ENCODE measurements at places on chromosomes 7 and 10.
A peak's percentile ranks its signal among the peaks of the same experiment; 100 is the strongest.

DNA sequence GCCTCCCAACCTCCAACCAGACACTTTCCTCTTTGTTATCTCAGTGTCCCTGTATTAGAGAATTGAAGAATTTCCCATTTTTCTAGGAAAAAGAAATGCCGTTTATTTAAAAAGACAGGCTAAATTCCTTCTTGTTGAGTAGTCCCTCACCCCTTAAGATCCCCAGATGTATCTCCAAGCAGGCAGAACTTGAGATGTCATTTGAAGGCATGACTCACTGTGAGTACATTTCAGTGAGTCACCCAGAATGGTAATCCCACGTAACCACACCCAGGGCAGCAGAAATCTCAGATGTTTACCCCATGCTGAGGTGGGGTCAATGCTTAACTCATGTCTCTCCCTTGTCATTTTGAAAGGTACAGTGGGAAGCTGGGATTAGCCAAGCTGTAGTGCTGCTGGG is 4.4 kb downstream of the ZNF655 start:
- peak; percentile 92 for DNase-seq

- DNase-seq: no peak
Measured at GRCh38 chr10:113362645-113363091, 190.2 kb upstream of the HABP2 start.

- no peak for DNase-seq
Measured at GRCh38 chr7:117435475-117436043, 8.3 kb upstream of the ASZ1 start.

DNA sequence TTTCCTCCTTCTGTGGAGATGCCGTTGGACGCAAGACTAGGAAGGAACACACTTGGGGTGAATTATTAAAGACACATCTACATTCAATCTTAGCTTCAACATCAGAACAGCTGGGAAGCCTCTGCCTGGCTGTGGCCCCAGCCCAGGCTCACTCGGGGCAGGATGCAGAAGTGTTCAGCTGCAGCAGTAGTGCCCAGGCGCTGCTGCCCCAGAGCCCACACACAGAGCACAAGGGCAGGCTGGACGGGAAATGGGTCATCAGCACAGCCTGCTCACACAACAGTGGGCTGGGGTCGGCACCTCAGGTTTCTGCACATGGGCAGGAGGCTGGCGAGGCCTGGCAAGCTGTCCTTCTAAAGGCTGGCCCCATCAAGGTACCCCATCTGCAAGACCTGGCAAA is 42.5 kb downstream of the NOD1 start:
- no peak for DNase-seq

GRCh38 chr7:97982647-97983046 is 7.3 kb downstream of the OCM2 start:
- DNase-seq: no peak

GRCh38 chr7:22066522-22066921 is 120.8 kb upstream of the CDCA7L start:
- DNase-seq: no peak

DNA sequence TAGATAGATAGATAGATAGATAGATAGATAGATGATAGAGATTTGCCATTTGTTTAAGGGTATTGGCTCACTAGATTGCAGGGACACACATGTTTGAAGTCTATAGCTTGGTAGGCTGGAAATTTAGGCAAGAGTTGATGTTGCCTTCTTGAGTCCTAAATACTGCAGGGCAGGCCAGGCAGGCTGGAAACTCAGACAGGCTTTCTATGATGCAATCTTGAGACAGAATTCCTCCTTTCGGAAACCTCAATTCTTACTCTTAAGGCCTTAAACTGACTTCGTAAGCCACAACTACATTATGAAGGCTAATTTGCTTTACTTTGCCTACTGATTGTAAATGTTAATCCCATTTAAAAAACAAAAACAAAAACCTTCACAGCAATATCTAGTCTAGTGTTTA is 322.9 kb upstream of the AKR1E2 start:
- DNase-seq: no peak

- no peak for DNase-seq
Measured at GRCh38 chr7:4786015-4786414, 10.6 kb downstream of the AP5Z1 start.

DNA sequence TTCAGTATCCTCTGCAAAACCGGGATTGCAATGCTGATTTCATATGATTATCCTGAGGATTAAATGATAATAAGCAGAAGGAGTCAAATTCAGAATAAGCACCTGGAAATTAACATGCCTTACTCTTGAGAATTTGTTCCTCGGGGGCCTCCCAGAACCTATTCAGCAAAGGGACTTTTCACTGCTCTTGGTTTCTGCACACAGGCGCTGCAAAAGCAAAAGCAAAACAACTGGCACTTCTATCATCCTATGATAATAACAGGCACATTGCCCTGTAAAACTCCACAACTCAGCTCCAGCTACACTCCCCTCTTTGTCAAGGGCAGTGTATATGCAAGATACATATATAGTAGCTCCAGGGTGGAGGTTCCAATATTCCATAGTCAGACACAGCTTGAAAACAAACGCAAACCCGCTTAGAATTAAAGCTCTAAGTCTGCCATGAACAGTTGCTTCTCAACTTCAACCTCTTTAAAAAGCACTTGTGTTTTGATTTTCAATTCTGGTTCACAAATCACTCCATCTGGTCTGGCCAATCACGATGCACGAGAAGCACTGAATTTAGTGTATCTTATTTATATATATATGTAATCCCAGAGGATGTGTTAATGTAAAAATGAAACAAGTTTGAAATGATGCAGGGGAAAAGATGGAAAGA is 119.9 kb upstream of the PTER start:
- DNase-seq: no peak

DNA sequence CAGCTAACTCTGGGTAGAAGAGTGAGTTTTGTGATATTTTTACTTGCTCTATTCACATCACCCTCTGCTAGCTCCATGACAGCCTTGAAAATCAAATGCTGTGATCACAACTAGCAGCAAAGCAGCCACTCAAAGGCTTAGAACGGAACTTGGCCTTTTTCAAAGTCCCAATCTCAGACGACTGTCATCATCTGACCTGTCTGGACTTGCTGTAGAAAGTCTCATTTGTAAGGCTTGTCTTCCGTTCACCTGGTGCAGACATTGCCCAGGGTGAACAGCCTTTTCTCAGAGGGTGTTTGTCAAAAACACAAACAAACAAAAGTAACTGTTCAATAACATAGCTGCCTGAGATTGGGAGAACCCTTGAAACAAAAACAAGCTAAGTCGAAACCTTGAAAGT is 458.9 kb upstream of the ADARB2 start:
- DNase-seq: no peak

GRCh38 chr10:114526126-114526503 is 121.8 kb upstream of the AFAP1L2 start:
- DNase-seq: no peak

GRCh38 chr10:18261063-18261610 is 120.9 kb downstream of the CACNB2 start:
- no peak for DNase-seq

DNA sequence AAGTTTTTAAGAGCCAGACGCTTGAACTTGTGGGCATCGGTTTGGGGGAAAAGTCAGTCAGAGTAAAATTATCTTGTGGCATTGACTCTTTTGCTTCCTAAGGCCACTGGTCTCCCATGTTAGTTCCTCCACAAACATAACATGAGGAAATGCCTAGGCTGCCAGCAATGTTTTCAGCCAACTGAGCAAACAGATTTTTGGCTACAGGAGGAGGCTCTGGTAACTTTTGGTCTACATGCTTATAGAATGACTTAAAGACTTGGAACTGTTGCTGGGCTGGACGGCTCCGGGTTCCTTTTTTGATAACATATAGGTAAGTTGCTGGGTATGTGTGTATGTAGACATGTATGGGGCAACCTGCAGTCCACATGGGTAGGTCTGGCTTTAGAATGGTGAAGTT is 9.6 kb upstream of the ZNF239 start:
- DNase-seq: no peak

DNA sequence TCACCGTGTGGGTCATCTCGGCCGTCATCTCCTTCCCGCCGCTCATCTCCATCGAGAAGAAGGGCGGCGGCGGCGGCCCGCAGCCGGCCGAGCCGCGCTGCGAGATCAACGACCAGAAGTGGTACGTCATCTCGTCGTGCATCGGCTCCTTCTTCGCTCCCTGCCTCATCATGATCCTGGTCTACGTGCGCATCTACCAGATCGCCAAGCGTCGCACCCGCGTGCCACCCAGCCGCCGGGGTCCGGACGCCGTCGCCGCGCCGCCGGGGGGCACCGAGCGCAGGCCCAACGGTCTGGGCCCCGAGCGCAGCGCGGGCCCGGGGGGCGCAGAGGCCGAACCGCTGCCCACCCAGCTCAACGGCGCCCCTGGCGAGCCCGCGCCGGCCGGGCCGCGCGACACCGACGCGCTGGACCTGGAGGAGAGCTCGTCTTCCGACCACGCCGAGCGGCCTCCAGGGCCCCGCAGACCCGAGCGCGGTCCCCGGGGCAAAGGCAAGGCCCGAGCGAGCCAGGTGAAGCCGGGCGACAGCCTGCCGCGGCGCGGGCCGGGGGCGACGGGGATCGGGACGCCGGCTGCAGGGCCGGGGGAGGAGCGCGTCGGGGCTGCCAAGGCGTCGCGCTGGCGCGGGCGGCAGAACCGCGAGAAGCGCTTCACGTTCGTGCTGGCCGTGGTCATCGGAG is 1.8 kb downstream of the ADRA2A start:
- no peak for DNase-seq

- no peak for DNase-seq
Measured at GRCh38 chr7:100516135-100516812, 22.7 kb upstream of the AGFG2 start.

- no peak for DNase-seq
Measured at GRCh38 chr10:48505394-48506112, 99.3 kb downstream of the ARHGAP22 start.

GRCh38 chr7:56040730-56041129 is 10.5 kb downstream of the PSPH start:
- no peak for DNase-seq

- DNase-seq: no peak
Measured at GRCh38 chr7:116752305-116753074, 80.5 kb downstream of the MET start.

DNA sequence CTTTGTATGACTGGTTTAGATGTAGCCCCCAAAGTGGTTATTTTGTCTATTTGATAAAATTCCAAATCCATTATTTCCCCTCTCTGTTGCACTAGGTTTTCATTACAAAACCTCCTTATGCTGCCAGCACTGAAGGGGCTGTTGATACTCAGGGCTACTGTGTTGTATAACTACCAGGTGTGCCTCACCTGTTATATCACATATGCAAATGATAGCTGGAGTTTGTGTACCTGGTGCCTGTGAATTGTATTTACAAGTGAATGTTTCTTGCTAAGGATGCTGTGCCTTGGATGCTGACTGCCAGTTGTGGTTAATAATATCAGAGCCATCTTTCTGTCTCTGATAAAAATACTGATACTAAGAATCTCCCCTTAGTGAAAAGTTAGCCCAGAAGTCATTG is 84.8 kb upstream of the CCDC6 start:
- no peak for DNase-seq

DNA sequence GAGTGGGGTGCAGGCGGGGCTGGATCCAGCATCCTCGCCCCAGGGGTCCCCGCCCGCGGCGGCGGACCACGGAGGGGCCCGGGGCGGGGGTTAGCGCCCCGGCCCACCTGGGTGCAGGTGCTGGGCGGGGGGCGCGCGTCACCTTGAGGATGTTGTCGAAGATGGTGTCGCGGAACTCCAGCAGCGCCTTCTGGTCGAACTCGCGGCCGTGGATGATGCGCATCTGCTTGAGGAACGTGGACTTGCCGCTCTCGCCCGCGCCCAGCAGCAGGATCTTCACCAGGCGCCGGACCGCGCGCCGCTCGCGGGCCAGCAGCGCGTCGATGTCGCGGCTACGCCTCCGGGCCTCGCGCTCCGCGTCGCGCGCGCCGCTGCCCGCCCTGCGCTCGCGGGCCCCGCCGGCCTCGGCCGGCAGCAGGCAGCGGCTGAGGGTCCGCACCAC is 376 bp downstream of the GNA12 start:
- no peak for DNase-seq

DNA sequence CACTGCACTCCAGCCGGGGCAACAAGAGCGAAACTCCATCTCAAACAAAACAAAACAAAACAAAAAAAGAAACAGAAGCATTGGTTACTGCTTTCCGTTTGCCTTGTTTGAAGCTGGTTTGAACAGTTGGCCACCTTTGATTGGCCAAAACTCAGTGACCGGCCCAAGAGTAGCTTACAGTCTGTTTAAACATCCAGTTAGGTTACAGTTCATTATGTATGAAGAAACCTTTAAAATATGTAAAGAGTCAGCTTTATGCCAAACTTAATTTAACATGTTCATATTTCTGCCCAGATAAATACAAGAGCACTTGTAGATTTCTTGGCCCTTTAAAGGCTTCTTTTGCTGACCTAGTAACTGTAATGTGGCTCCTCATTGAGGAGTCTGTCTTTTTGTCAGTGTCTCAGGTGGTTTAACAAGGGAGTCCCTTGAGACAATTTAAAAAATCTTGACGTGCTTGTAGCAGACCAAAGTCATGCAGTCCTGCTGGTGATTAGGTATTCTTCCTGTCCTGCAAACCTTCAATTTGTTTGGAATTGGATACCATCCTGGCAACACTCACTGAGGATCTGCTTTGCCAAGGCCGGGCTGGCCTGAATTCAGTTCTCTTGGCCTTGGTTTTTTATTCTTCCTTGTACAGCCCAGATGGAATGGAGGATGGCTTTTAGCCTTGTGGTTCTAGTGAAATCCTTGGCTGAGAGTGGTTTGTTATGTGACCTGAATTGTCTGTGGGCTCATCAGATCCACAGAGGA is 128.9 kb downstream of the PLXDC2 start:
- DNase-seq: no peak

GRCh38 chr10:28190196-28190595 is 112.7 kb downstream of the MPP7 start:
- DNase-seq: no peak

DNA sequence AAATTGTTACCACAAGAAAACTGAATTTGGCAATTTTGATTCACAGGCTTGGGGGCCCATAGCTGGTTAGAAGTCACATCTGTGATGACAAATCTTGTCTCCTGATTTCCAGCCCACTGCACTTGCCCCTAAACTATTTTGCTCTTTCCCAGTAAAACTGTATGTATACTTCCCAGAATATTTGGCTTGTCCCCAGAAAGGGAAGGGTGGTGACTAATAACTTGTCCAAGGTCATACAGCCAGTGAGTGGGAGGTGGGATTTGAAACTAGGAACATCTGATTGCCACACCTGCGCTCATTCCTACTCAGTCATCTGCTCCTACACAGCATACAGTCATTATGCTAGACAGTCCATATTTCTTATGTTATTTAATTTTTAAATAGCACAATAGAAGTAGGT is 304.5 kb downstream of the SDHAF3 start:
- no peak for DNase-seq

GRCh38 chr10:97134110-97134509 is 51.6 kb downstream of the SLIT1 start:
- no peak for DNase-seq

DNA sequence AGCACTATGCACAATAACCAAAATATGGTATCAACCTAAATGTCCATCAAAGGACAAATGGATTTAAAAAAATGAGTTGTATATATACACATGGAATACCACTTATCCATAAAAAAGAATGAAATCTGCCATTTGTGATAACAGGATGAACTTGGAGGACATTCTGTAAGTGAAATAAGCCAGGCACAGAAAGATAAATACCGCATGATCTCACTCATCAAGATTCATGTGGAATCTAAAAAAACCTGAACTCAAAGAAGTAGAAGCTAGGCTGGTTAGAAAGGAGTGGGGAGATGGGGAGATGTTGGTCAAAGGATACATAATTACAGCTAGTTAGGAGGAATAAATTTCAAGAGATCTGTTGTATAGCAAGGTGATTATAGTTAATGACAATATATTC is 17.3 kb upstream of the AOC1 start:
- no peak for DNase-seq

Measured in kidney capillary endothelial cell (primary cell).